Prostate gland (tissue), 2 donors: ENCODE measurements at places on chromosomes 3 and 15.

GRCh38 chr3:149450281-149450680 lies 24.2 kb upstream of the TM4SF4 start:
- no peak for DNase-seq

DNA sequence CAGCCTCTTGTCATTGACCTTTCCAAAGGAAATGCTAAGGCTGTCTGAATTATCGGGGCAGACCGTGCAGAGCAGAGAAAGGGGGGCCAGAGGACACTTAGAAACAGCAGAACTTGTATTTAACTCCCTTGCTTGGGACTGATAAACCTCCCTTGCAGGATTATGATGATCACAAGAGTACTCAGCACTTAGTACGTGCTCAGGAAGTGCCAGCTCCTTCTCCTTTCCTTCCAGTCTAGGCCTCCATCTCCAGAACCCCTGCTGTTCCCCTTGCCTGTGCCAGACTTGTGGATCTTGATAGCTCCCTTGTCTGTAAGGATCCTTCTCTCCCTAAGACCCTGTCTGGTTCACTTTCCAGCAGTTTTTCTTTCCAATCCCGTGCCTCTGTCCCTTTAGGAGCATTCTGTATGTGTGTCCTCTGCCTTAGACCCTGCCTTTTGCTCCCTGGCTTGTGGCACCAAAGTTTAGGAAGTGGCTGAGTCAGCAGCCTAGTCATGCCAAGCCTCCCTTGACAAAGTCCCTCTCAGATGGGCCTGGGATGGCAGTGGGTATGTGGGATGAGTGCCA lies 747 bp downstream of the SORD start:
- no peak for DNase-seq

- no peak for DNase-seq
Measured at GRCh38 chr3:175605851-175606250, 746.7 kb downstream of the NAALADL2 start.

DNA sequence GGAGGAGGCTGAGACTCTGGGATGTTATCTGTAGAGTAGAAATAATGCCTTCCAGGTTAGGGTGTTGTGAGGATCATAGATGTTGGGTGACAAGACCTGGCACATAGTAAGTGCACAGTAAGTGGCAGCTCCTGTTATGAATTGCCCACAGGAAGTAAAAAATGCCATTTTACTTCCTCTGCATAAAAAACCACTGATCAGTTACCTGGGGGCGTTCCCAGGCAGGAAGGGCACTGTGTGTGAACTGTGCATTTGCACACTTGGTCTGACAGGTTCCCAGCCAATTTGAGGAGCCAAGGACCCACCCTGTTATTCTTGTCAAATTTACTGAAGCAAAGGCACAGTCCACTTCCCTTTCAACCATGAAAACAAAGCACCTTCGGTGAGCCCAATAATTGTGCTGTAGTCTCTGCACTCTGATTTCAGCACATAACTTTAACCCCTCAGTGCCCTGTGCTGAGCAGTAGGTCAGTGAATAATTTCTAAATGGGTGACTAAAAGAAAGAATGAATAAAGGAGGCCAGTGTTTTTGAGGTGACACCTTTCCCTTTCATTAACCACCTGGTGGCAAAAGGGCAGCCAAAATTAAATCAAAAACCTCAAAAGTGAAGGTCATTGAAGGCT lies 85.8 kb upstream of the ARHGEF3 start:
- DNase-seq: no peak

GRCh38 chr3:110139048-110139447 lies 801.7 kb upstream of the DPPA4 start:
- no peak for DNase-seq

DNA sequence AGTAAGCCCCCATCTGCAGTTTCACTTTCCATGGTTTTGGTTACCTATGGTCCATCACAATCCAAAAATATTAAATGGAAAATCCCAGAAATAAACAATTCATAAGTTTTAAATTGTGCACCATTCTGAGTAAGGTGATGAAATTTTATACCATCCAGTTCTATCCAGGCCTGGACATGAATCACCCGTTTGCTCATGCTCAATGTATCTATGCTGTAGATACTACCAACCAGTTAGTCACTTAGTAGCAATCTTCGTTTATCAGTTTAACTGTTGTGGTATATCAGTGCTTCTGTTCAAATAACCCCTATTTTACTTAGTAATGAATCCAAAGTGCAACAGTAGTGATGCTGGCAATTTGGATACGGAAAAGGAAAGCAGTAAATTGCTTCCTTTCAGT lies 381.9 kb upstream of the AGTR1 start:
- DNase-seq: no peak

DNA sequence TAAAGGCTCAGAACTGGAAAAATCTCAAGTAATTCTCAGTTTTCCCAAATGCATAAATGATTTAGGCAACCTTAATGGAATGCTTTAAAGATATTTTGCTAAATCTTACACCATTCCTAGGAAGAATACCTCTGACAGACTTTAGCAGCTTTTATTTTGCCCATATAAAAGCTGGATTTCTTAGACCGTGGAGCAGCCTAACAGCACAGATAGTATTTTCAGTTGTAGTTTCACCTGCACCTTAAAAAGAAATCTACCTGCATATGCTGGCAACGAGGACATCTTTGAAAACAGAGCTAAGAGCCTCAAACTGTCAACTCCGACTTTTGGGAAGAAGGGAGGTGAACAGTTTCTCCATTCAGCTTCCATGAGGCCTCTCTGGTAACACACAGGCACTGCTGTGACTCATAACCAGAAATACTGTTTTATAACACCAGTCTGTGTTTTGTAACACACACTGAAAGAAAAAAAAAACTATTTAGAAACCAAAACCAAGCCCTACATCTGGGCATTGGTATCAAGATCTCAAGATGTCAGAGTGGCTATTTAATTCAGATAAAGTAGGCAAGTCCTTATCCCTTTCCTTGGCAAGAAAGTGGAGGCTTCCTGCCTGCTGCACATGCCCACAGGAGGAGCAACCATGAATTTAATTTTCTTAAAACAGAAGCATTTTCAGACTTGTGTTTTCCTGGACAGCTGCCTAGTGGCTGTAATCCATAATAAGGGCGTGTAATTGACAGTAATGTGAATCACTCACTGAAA lies 181.5 kb upstream of the ICE2 start:
- no peak for DNase-seq

- no peak for DNase-seq
Measured at GRCh38 chr3:49530231-49530630, 24.0 kb upstream of the BSN start.

- DNase-seq: peak; percentile 24
Measured at GRCh38 chr15:92845126-92845508, 55.0 kb upstream of the CHD2 start.

DNA sequence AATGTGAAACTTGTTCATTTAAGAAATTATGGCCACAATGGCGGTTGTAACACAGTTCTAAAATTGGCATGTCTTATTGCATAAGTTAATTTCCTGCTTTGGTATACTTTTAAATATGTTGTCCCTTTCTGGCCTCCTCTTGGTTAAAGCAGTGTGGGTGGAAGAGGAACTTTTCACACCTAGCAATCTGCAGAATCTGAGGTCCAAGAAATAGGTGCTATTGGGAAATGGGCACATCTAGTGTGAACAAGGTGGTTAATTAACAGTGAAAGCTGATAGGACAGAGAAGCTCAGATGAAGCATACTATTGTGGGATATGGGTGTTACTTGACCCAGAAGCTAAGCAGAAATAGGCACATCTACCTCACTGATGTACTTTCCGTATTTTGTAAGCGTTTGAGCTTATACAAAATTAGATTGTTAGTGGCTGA lies 10.6 kb downstream of the CMC1 start:
- no peak for DNase-seq

- DNase-seq: no peak
Measured at GRCh38 chr3:21509731-21510470, 241.1 kb downstream of the ZNF385D start.

- no peak for DNase-seq
Measured at GRCh38 chr3:108342837-108343486, 46.6 kb downstream of the HHLA2 start.

DNA sequence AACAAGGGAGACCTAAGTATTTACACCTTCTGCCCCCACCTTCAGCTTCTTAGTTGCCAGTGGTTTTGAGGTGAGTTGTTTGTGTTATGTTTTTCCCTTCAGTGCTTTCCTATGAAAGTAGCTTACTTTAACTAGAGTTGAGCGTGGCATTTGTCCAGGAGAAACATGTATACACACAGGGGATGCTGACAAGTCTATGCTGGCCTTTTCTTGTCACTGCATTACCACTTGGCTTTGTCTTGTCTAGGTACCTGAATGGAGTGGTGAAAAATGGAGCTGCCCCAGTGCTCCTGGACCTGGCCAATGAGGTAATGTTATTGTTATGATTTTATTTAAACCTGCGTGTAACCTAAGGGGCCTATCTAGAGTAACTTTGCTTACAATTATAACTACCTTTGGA lies 74.4 kb downstream of the CDIN1 start:
- peak; percentile 53 for DNase-seq

DNA sequence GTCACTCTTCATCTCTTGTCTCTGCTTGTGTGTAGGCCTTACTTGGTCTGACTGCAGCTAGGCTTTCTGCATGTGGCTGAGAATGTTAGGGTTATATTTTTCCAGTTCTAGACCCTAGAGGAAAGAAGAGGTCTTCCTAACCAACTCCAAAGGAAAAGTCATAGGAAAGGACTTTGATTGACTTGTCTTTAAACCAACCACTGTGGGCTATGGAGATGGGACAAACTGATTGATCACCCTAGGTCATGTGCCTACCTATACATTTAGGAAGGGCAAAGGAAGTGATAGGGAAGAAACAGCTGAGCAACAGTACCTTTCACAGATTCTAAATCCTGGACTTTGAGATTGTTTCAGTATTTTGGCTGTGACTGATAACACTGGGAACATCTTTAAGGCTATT lies 16.5 kb upstream of the TBC1D23 start:
- DNase-seq: no peak
